Prostate gland (tissue), 2 donors: ENCODE measurements at places on chromosomes 7 and 10. TPM values are rescaled to one million over a fixed set of nuclear protein-coding genes. Genes with fewer than 3 reads are reported as not detected.

DNA sequence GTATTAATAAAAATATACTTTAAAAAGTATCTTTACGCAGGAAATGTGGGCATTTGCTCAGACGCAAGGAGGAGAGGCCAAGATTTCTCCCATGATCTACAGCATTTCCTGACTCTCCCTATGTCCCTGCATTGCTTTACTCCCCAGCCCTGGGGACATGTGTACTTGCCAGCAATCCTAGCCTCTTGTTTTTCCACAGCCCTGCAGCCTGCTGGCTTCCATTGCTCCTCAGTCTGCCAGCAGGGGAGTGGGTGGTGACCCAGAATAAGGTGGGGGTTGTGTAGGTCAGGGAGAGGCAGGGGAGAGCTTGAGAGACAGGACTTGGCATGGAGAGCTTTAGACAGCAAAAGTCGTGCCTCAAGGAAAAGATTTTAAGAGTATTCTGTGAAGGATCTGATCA lies 307.7 kb downstream of the CDK14 start:
- H3K27ac ChIP-seq, result no peak overlapping the region
- H3K4me3 ChIP-seq, result no peak overlapping the region
- no peaks in the 10 kb centered on the region for H3K36me3 ChIP-seq
- DNase-seq, result no peak
- no peaks in the 10 kb centered on the region for H3K4me1 ChIP-seq

GRCh38 chr10:116312548-116312947 lies 11.7 kb upstream of the CCDC172 start:
- H3K36me3 ChIP-seq, result no peaks in the 10 kb centered on the region
- H3K4me1 ChIP-seq, result no peaks in the 10 kb centered on the region
- H3K4me3 ChIP-seq, result no peak overlapping the region
- H3K27me3 ChIP-seq, result no peaks in the 10 kb centered on the region

Gene MRC1
- total RNA-seq, result 3.1 TPM

Gene TET1
- 5.1 TPM for total RNA-seq

DNA sequence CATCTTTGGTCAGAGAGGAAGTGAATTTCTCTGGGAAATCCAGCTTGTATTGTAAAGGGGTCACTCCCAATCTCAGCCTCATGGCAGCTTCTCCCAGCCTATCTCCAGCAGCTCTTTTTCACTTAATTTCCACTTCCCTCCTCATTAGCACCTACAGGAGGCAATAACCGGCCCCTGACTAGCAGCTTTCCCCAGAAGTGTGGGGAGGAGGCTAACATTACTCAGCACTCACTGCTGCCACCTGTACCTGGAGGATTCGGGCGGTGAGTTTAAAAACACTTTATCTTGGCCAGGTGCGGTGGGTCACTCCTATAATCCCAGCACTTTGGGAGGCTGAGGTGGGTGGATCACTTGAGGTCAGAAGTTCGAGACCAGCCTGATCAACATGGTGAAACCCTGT lies 3.8 kb downstream of the NODAL start:
- no peak overlapping the region for H3K27ac ChIP-seq
- peaks cover 12% of the 10 kb centered on the region for H3K27me3 ChIP-seq
- H3K4me1 ChIP-seq, result no peaks in the 10 kb centered on the region

DNA sequence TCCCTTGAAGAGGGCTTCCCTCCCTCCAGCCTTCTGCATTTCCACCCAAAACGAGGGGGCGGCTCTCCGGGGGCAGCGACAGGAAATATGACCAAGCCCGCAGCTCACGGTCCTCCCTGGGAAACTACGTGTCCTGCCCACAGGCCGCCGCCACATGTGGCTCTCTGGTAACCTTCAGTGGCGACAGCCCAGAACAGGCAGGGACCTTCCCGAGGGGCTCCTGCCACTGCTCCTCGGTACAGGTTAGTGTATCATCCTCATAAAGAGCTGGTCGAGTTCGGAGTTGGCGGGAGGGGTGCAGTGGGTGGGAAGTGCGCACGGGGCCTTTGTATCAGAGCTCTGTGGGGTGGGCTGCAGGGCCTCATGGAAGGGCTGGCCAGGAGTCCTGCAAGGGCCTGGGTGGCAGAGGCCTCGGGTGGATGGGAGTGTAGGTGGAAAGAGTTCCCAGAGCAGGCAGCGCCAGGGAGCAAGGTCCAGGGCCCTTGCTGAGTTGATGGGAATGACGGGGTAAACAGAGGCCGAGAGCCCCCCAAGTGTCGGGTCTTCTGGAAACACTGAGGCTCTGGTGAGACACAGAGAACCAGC lies 66.0 kb downstream of the TCERG1L start:
- no peak overlapping the region for H3K27ac ChIP-seq
- H3K36me3 ChIP-seq, result no peaks in the 10 kb centered on the region
- H3K4me3 ChIP-seq, result no peak overlapping the region

Gene C10orf67
- total RNA-seq, result 1.0 TPM

Gene STAMBPL1
- total RNA-seq, result 3.6 TPM

DNA sequence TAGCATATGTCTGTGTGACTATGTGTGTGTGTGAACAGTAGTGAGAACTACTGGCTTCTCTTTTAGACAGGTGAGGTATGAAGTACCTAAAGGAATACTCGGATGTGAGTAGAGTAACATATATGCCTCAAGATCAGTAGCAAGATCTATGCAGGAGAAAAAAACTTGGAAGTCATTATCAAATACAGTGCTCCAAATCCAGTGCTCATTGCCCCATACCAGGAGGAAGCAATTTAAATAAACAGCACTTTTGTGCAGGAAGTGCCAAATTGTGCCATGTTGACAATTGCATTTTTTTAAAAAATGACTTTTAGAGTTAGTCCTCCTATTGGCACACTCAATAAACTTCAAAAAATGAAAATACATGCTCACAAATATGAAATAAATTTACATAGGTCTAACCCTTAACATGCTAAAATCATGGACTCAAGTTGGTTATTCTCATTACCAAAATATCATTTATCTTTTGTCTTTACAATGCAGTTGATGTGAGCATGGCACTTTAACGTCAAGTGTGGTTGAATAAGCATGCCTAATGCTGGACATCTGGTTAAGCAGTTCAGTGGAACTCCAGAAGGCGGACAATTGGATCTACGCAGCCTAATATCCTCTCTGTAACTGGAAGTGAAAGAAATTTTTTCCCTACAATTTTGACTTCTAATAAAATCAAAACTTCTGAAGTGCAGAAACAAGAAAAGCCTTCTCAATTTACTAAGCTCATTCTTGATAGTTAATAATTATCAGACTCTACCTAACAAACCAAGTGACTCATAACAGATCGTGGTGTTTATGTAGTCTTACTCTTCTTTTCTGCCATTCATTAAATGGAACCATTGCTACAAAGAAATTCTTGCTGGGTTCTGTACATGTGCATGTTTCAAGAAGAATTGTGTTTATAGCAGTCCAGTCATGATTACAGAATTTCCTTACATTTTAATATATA lies 195.2 kb downstream of the MDFIC start:
- no peak for DNase-seq
- no peak overlapping the region for H3K27ac ChIP-seq
- no peaks in the 10 kb centered on the region for H3K4me1 ChIP-seq
- H3K4me3 ChIP-seq, result no peak overlapping the region
- H3K36me3 ChIP-seq, result no peaks in the 10 kb centered on the region

Gene MYH16
- total RNA-seq, result 0.97 TPM

GRCh38 chr7:124840435-124840834 lies 74.8 kb upstream of the GPR37 start:
- no peaks in the 10 kb centered on the region for H3K4me1 ChIP-seq
- no peaks in the 10 kb centered on the region for H3K27me3 ChIP-seq
- H3K36me3 ChIP-seq, result no peaks in the 10 kb centered on the region
- DNase-seq, result no peak

DNA sequence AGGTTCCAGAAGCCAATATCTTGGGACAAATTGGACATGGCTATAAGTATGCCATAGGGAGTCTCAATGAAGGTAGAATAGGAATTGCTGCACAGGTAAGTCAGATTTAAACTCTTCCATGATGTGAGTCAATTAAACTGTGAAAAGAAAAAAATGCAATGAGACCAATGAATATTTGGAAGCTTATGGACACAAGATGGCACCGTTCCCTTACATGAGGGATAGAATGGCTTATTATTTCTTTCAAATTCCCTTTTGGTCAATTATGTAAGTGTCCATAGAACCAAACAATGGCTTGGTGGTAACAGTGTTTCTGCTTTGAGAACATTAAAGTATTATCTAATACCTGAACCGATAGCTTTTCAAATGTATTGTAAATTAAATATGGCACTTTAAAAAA lies 35.6 kb downstream of the ACADSB start:
- H3K36me3 ChIP-seq, result no peaks in the 10 kb centered on the region
- no peak for DNase-seq
- no peak overlapping the region for H3K4me3 ChIP-seq
- no peaks in the 10 kb centered on the region for H3K27me3 ChIP-seq
- H3K27ac ChIP-seq, result no peak overlapping the region

DNA sequence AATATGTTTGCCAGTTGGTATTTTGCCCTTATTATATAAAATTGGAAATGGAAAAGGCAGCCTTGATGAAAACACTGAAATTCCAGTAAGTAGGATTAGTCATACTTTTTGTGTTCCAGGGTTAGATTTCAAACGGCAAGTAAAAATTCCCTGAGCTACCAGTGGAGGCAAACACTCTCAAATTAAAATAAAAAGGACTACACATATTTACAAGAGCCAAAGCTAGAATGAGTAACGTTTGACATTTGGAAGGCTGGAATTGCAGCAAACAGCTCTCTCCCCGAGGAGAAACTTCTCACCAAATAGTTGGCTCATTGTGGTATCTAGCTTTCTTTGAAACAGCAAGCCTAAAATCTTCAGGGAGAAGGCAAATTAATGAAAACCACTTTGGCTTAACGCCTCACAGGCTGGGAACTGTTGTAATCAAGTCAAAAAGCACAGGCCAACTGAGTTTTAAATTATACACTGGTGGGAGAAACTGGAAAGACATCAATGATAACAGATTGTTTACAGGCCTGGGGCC lies 288.4 kb downstream of the SNX13 start:
- H3K27ac ChIP-seq, result peak overlapping the region; percentile 18
- no peaks in the 10 kb centered on the region for H3K4me1 ChIP-seq
- H3K36me3 ChIP-seq, result no peaks in the 10 kb centered on the region
- H3K27me3 ChIP-seq, result no peaks in the 10 kb centered on the region
- no peak for DNase-seq
- H3K4me3 ChIP-seq, result no peak overlapping the region

- no peak overlapping the region for H3K4me3 ChIP-seq
- DNase-seq, result peak; percentile 19
- H3K4me1 ChIP-seq, result no peaks in the 10 kb centered on the region
- H3K36me3 ChIP-seq, result no peaks in the 10 kb centered on the region
- no peaks in the 10 kb centered on the region for H3K27me3 ChIP-seq
Measured at GRCh38 chr7:102933763-102934162, 21.0 kb downstream of the LRRC17 start.

- H3K27me3 ChIP-seq, result no peaks in the 10 kb centered on the region
- no peaks in the 10 kb centered on the region for H3K4me1 ChIP-seq
- DNase-seq, result peak; percentile 33
Measured at GRCh38 chr10:44195112-44196007, 189.5 kb downstream of the CXCL12 start.

- peaks cover 6% of the 10 kb centered on the region for H3K4me1 ChIP-seq
- H3K27ac ChIP-seq, result peak within 1 kb of the TSS; percentile 84
- no peaks in the 10 kb centered on the region for H3K27me3 ChIP-seq
- peak; percentile 82 for DNase-seq
Measured at GRCh38 chr7:191981-192649, at the start of gene FAM20C. TSS of gene FAM20C (plus strand) at chr7:192571. CDS start at chr7:193200, 629 bp downstream.

- H3K27me3 ChIP-seq, result no peaks in the 10 kb centered on the region
- peak overlapping the region; percentile 98 for H3K27ac ChIP-seq
- peaks cover 4% of the 10 kb centered on the region for H3K4me1 ChIP-seq
- peak; percentile 13 for DNase-seq
Measured at GRCh38 chr10:134247-135131, 766 bp upstream of the ZMYND11 start.

- no peak overlapping the region for H3K27ac ChIP-seq
- H3K36me3 ChIP-seq, result no peaks in the 10 kb centered on the region
- H3K4me3 ChIP-seq, result no peak overlapping the region
- no peaks in the 10 kb centered on the region for H3K4me1 ChIP-seq
Measured at GRCh38 chr10:114694752-114695151, 36.7 kb upstream of the ABLIM1 start.

Gene GHRHR
- 4.4 TPM for total RNA-seq

Gene NUTM2B
- 1.6 TPM for total RNA-seq

- no peaks in the 10 kb centered on the region for H3K27me3 ChIP-seq
- H3K27ac ChIP-seq, result peak overlapping the region; percentile 13
- DNase-seq, result no peak
- no peak overlapping the region for H3K4me3 ChIP-seq
- H3K4me1 ChIP-seq, result no peaks in the 10 kb centered on the region
Measured at GRCh38 chr7:102008535-102009262, 191.3 kb downstream of the CUX1 start.

Gene TMEM229A
- 51.7 TPM for total RNA-seq

DNA sequence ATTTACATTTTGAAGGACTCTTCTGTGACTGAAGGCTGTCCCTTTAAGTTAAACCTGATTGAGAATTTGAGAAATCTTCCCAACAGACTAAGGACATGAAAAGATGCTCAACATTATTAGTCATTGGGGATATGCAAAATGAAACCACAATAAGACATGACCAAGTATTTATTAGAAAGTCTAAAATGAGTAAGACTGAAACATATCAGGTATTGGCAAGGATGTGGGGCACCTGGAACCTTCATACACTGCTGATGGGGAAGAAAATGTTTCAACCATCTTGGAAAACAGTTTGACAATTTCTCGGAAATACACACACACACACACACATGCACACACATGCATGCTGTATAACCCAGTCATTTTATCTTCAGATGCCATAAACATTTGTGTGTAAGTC lies 132.1 kb upstream of the CDK6 start:
- H3K4me3 ChIP-seq, result no peak overlapping the region
- no peak overlapping the region for H3K27ac ChIP-seq
- no peaks in the 10 kb centered on the region for H3K36me3 ChIP-seq
- H3K4me1 ChIP-seq, result no peaks in the 10 kb centered on the region
